ENCODE measurements at places on chromosomes 1 and 21.

DNA sequence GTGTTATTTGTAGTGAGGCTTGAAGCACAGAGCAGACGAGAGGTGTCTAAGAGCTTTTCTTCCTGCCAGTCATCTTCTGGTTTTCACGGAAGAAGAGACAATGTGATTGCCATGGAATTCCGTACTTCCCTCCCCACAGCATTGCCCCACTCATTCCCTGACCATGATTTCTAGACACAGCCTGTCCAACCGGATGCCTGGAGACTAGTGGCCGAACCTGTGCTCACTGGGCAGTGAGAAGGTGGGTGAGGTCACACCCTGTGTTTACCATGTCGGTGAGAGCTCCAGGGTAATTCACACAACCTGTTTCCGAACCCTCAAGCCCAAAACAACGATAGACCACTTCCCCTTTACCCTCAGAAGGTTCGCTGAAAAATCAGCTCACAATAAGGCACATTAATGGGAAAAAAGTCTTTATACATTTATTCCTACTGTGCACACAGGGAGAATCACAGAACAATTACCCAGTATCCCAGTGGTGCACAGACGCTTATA lies 271.9 kb upstream of the FMN2 start:
- no peaks in the 10 kb centered on the region for H3K4me1 ChIP-seq
- no peaks in the 10 kb centered on the region for H3K27me3 ChIP-seq
- no peak overlapping the region for H3K4me3 ChIP-seq
- DNase-seq, result no peak

GRCh38 chr1:47557066-47557465 lies 119.2 kb downstream of the FOXD2 start:
- no peaks in the 10 kb centered on the region for H3K36me3 ChIP-seq
- H3K27me3 ChIP-seq, result peaks cover 18% of the 10 kb centered on the region
- H3K4me1 ChIP-seq, result no peaks in the 10 kb centered on the region
- no peak for DNase-seq
- H3K4me3 ChIP-seq, result no peak overlapping the region
- H3K27ac ChIP-seq, result no peak overlapping the region

GRCh38 chr1:148308832-148309458 lies 156.9 kb upstream of the NBPF11 start:
- H3K4me1 ChIP-seq, result peaks cover 26% of the 10 kb centered on the region
- no peak overlapping the region for H3K27ac ChIP-seq
- DNase-seq, result no peak
- H3K27me3 ChIP-seq, result peaks cover 7% of the 10 kb centered on the region
- no peak overlapping the region for H3K4me3 ChIP-seq
- peaks cover 11% of the 10 kb centered on the region for H3K36me3 ChIP-seq

- peaks cover 4% of the 10 kb centered on the region for H3K27me3 ChIP-seq
- no peak for DNase-seq
- H3K27ac ChIP-seq, result no peak overlapping the region
- H3K4me3 ChIP-seq, result no peak overlapping the region
Observed at GRCh38 chr1:176768532-176768931, 305.6 kb downstream of the PAPPA2 start.

DNA sequence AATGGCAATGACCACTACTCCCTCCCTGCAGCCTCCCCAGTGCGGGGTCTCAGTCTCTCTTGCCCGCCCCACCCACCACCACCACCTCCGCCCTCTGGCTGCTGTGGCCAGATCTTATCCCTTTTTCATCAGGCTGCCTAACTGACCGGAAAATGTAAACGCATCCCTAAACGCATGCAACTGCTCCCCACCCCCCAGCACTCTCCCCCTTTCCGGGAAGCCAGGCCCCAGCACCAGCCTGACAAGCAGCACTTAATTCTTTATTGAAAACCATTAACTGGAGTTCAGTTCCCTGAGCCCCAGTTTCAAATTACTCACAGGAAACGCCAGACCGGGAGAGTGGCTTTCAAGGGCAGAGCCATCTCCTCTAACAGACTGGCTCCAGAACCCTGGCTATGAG lies 147.7 kb downstream of the DMRTA2 start:
- H3K27me3 ChIP-seq, result peaks cover 20% of the 10 kb centered on the region
- H3K4me1 ChIP-seq, result peaks cover 3% of the 10 kb centered on the region
- no peak overlapping the region for H3K4me3 ChIP-seq
- H3K36me3 ChIP-seq, result no peaks in the 10 kb centered on the region
- no peak overlapping the region for H3K27ac ChIP-seq

- no peak overlapping the region for H3K27ac ChIP-seq
- H3K4me1 ChIP-seq, result peaks cover 6% of the 10 kb centered on the region
- no peaks in the 10 kb centered on the region for H3K27me3 ChIP-seq
- H3K4me3 ChIP-seq, result no peak overlapping the region
Observed at GRCh38 chr1:65434255-65434654, 13.8 kb downstream of the LEPR start.

DNA sequence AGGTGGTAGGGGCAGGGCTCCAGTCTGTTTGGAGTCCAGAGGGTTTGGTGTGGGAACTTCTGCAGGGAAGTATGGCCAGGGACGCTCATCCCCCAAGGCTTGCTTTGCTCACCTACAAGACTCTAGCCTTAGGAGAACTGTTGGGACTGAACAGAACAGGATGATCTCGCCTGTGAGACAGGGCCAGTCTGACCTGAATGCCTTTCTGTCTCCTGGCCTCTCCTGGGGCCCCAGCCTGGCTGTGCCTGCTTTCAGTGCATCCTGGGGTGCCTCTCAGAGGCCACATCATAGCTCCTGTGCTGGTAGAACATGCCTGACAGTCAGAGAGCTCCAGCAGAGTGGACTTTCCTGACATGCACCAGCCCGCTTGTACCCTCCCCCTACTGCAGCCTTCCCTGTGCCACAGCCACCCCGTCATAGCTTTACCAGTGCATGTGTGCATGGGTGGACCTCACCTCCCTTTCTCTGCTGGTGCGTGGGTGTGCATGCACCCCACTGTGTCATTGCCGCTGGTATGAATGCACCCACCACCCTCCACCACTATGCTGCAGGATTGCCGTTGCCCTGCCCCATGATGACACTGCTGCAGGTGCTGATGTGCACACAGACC lies 165.8 kb downstream of the GIPC2 start:
- no peaks in the 10 kb centered on the region for H3K36me3 ChIP-seq
- peaks cover 2% of the 10 kb centered on the region for H3K27me3 ChIP-seq
- no peak overlapping the region for H3K4me3 ChIP-seq
- H3K4me1 ChIP-seq, result no peaks in the 10 kb centered on the region

- peak within 1 kb of the TSS; percentile 94 for H3K27ac ChIP-seq
- no peaks in the 10 kb centered on the region for H3K27me3 ChIP-seq
- H3K36me3 ChIP-seq, result peaks cover 9% of the 10 kb centered on the region
- H3K4me1 ChIP-seq, result peaks cover 20% of the 10 kb centered on the region
- DNase-seq, result peak; percentile 96
Observed at GRCh38 chr21:32278518-32279376, at the start of gene MIS18A. MIS18A (minus strand) TSS chr21:32279049; CDS start chr21:32279014, 35 bp downstream.

- H3K27ac ChIP-seq, result no peak overlapping the region
- no peaks in the 10 kb centered on the region for H3K27me3 ChIP-seq
- H3K36me3 ChIP-seq, result no peaks in the 10 kb centered on the region
- peaks cover 12% of the 10 kb centered on the region for H3K4me1 ChIP-seq
- no peak for DNase-seq
Observed at GRCh38 chr1:44676484-44677200, 2.1 kb downstream of the ARMH1 start.

DNA sequence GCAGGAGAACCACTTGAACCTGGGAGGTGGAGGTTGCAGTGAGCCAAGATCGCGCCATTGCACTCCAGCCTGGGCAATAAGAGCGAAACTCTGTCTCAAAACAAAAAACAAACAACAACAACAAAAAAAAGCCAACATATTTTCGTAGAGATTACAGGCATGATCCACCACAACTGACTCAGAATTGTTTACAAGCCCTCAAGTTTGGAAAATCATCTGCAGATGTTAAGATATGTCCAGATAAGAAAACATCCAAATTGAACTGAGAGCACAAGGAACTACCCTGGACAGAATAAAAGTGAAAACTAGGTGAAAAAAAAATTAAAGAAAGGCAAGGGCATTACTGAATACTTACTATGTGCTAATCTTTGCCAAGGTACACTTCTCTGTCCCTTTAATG lies 89.8 kb upstream of the WLS start:
- DNase-seq, result no peak
- no peaks in the 10 kb centered on the region for H3K36me3 ChIP-seq
- no peak overlapping the region for H3K4me3 ChIP-seq
- no peak overlapping the region for H3K27ac ChIP-seq
- no peaks in the 10 kb centered on the region for H3K27me3 ChIP-seq

DNA sequence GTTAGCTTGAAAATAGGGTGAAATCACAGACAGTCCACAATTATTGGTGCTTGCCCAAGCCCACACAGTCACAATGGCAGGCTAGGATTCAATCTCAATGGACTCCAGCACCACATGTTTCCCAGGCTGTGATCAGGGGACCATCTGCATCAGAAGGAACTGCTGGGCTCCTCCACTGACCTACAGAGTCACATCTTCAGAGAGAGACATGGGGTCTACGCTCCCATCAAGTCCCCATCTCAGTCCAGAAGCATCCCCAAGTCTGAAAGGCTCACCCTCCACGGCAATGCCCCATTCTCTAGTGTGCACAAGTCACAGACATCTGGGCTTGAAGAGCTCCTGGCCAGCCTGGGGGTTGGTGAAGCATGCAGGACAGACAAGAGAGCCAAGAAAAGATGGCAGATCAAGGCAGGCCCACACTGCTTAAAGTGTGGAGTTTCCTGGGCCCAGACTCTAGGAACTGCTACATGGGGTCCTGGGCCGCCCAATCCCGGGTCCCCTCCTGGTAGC lies 262.5 kb downstream of the NPHP4 start:
- DNase-seq, result no peak
- H3K27ac ChIP-seq, result no peak overlapping the region
- peaks cover 6% of the 10 kb centered on the region for H3K27me3 ChIP-seq
- no peaks in the 10 kb centered on the region for H3K36me3 ChIP-seq

GRCh38 chr1:78009836-78010235 lies 5.1 kb downstream of the DNAJB4 start:
- H3K27me3 ChIP-seq, result no peaks in the 10 kb centered on the region
- H3K36me3 ChIP-seq, result peaks cover 9% of the 10 kb centered on the region
- H3K27ac ChIP-seq, result no peak overlapping the region

DNA sequence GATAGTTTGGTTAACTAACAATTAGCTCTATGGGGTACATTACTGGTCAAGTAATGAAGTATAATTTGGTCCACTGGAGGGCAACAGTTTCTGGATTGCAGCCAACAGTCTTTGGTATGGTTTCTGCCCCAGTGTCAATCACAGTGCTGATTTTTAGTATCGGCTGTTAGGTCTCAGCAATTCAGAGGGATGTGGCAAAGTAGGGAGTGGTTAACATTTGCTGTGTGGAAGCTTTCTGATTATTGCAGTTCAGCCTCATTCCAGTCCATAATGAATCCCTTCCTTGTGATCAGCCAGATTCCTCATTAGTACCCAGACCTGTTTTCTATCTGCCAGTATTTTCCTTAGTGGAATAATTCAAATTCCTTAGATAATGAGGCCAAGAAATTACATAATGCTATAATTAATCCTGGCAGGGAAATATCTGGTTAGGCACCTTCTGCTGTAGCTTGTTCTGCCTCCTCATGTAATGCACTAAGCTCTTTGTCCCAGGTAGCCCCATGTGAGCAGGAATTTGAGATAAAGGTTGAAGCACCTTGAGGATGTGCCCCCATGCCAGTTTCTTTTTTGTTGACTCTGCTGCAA lies 14.0 kb downstream of the F3 start:
- no peaks in the 10 kb centered on the region for H3K36me3 ChIP-seq
- H3K27me3 ChIP-seq, result no peaks in the 10 kb centered on the region
- H3K4me1 ChIP-seq, result no peaks in the 10 kb centered on the region
- H3K27ac ChIP-seq, result no peak overlapping the region

DNA sequence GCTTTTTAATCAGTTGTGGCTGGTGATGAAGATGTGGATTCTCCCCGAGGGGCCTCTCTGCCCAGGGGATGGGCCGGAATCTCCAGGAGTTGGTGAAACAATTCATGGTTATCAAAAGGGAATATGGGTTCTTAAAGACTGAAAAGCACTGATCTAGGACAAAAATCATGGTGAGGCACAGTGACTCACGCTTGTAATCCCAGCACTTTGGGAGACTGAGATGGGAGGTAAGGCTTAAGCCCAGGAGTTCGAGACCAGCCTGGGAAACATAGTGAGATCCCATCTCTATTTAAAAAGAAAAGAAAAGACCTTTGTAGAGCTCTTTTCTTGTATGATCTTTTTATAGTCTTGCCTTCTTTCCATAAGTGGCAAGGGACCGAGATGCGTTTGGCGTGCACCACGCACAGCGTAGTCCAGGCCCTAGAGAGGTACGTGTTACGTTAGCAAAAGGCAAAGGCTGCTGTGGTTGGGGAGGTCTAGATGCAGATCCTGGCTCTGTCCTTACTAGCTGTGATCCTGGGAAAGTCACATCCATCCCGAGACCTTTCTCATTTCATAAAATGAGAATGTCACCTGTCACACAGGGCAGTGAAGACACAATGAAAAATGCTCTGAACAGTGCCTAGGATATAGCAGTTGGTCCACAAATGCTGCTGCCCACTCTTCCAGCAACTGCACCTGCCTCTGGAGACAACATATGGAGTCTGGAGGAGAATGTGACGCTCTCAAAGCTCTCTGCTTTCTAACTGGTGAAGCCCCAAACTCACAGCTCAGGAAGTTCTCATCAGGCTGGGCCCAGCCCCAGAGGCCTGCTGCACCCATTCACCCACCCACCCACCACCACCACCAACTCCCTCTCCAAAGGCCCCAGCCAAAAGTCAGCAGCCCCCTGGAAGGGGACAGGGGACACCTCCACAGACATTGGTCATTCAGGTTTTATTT lies 54.8 kb downstream of the KIF21B start:
- peaks cover 16% of the 10 kb centered on the region for H3K36me3 ChIP-seq
- no peak for DNase-seq
- H3K4me1 ChIP-seq, result no peaks in the 10 kb centered on the region
- H3K27me3 ChIP-seq, result no peaks in the 10 kb centered on the region
- no peak overlapping the region for H3K4me3 ChIP-seq
- peak overlapping the region; percentile 82 for H3K27ac ChIP-seq

- no peak overlapping the region for H3K4me3 ChIP-seq
- H3K4me1 ChIP-seq, result peaks cover 9% of the 10 kb centered on the region
- DNase-seq, result no peak
- no peak overlapping the region for H3K27ac ChIP-seq
- H3K27me3 ChIP-seq, result peaks cover 4% of the 10 kb centered on the region
Observed at GRCh38 chr1:218380125-218380977, 35.2 kb downstream of the TGFB2 start.
